Stimulated activated CD8-positive, alpha-beta memory T cell treated with anti-CD3 and anti-CD28 coated beads, Interleukin-4, amount 100 ng/mL, for 1 hour (primary cell): ENCODE measurements at places on chromosomes 6 and 20.

DNA sequence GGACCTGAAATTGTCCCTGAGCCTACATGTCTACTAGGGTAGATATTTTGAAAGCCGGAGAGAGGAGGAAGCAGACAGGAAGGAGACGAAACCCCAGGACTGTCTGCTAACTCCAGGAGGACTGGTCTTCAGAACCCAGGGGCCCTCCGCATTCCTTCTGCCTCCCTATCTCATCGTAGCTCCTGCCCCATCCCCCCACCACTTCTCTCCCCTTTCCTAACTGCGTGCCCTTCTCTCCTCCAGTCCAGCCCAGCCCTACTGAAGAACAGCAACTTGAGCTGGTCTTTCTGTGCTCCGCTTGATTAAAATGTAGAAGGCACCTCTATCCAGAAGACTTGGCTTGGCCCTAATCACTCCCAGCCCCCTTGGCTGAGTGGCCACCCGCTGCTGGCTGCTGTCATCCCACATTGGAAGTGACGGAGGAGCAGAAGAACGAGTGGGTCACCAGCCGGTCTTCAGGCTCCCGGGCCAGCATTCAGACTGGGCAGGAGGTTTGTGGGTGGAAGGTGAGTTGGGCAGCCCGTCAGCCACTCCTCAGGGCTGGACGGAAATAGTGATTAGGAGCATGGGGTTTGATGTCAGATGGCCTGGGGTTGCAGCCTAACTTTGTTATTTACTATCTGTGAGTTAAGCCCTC, 28.8 kb upstream of the ANGPT4 start:
- no peak for DNase-seq

- no peak for DNase-seq
These were observed 24.4 kb downstream of the DCBLD1 start for GRCh38 chr6:117506907-117507306.

DNA sequence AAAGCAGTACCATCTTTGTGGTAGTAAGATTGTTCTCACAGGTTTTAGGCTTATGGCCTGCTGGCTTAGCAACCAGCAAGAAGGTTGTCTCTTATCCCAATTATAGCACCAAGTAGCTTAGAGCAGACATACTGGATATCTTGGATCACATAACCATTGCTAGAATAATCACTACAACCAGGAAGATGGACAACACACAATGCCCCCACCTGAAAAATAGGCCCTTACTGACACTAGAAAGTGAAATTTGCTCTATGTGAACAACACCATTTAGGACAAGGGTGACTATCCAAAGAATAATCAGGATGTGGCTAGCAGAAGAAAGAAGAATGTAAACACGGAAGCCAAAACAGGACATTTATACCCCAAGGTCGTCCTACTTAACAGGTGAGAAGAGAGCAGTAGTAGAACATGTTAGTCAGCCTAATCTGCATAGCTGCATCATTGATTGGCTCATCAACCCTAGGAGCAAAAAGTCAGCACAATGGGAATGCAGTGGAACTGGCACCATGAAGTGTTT, 172.7 kb upstream of the MARCKS start:
- no peak for DNase-seq

DNA sequence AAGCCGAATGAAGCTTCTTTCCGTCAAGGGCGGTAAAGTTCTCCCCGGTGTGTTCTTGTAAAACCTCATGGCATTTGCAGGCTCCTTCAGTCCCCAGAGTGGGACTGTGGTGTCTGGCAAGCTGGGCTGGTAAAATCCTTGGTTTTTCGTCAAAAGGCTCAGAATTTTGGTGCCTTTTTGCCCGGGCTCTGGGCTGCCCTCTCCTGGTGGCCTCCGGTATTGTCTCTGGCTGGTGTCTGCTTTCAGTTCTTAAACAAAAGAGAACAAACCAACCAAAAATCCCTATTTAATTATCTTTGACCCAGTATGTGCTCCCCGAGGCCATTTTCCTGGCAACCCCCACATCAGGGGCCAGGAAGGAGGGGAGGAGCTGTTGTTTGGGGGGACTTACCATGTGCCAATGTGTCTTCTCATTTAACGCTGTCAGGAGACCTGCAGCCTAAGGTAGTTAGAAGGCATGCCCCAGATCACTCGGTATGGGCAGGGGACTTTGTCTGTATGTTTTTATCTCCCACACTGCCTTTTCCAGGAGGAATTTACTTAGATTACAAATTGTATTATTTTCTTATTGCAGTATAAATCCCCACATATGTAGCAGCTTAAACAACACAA, 11.1 kb downstream of the CDH4 start:
- DNase-seq = no peak
